Epithelial cell of proximal tubule (primary cell): ENCODE measurements at places on chromosomes 11 and 22. TPM values are rescaled to one million over a fixed set of nuclear protein-coding genes. Genes with fewer than 3 reads are reported as not detected.

Gene TNNI2
- total RNA-seq = not detected in 2 replicates

Gene MIOX
- total RNA-seq = not detected in 2 replicates

Gene TRIM64
- total RNA-seq = not detected in 2 replicates

Gene TEX54
- not detected in 2 replicates for total RNA-seq

Gene CSRP3
- total RNA-seq = not detected in 2 replicates

Gene DEFB131B
- total RNA-seq = not detected in 2 replicates

Gene TMPRSS5
- total RNA-seq = 0.07 and 0.63 TPM in 2 replicates

Gene SPI1
- not detected in 2 replicates for total RNA-seq

Gene LINC01488
- total RNA-seq = not detected in 2 replicates

Gene PHLDB1
- total RNA-seq = 49.8 and 64.2 TPM in 2 replicates

Gene RFPL1
- total RNA-seq = not detected in 2 replicates

Gene ZBTB16
- 0.17 TPM in 1 of 2 replicates, not detected in the other for total RNA-seq

Gene VWCE
- 0.65 and 3.5 TPM in 2 replicates for total RNA-seq

Gene ACRV1
- total RNA-seq = not detected in 2 replicates

Gene GAS2
- 1.2 and 10.3 TPM in 2 replicates for total RNA-seq

Gene CRYBB1
- not detected in 2 replicates for total RNA-seq
